T-helper 2 cell treated with Interferon-gamma antibody and Interleukin-4, amounts not matched to agents 5 μg/mL and 100 μg/mL, for 36 hours (primary cell): ENCODE measurements at places on chromosomes 4 and X.

DNA sequence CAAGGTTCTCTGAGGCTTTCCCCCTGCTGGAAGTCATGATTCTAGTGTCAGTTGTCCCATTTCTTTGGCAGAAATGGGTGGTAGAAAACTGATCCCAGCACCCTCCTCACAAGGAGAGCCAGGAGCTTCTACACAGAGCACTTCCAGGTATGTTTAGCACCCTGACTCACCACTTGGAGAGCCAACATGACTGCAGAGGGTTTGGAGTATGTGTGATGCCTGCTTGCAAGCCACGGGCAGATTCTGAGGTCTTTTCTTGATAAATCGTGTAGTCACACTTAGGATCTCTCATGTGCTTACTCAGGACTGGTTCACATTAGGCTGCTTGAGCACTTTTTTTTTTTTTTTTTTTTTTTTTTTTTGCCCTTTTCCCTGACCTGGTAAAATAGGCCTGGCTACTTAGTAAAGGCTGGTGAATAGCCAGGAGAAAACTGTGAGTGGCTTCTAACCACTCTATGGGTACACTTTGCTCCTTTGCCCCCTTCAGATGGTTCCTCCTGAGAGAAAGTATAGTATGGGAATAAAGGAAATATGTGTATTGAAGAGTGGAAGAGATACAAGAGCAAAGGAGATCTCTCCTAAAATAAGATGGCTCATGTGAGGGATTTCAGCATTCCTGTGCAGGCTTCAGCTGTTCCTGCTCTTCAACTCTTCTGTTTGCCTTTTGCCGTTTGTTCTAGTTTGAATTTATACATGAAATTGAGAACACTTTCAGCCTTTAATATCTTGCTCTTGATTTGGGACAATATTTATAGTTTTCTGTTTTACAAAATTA, 103.6 kb downstream of the EMCN start:
- no peak overlapping the region for H3K27ac ChIP-seq
- H3K4me3 ChIP-seq: no peak overlapping the region
- DNase-seq: no peak
- H3K4me1 ChIP-seq: no peaks in the 10 kb centered on the region
- peaks cover 10% of the 10 kb centered on the region for H3K27me3 ChIP-seq

DNA sequence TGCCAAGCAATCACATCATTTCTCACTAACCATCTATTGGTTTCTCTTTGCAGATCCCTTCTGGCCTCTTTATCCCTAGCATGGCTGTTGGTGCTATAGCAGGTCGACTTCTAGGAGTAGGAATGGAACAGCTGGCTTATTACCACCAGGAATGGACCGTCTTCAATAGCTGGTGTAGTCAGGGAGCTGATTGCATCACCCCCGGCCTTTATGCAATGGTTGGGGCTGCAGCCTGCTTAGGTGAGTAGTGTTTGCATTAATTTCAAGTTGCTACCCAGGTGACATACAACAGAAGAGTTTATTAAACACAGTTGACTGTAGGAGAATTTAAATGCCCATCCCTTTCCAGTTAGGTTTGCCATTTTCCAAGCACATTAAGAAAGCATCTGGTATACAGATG, 112.2 kb downstream of the AKAP4 start:
- H3K36me3 ChIP-seq: no peaks in the 10 kb centered on the region
- DNase-seq: no peak
- no peak overlapping the region for H3K27ac ChIP-seq
- H3K4me3 ChIP-seq: no peak overlapping the region

DNA sequence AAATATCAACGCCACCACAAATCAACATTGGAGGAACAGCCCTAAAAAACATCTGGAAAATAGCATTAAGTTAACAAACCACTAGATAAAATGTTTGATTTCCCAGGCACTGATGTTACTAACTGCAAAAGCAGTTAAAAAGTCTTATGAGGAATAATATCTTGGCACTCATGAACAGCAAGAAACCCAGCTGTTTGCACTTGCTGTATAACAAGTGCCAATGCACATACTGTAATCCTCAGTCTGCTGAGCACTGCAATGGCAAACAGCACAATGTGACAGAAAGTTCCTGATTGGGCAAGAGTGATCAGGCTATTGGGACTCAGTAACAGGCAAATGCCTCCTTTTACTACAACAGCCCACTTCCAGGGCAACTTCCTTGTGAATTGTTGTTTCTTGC, 20.8 kb upstream of the SEC24B start:
- H3K36me3 ChIP-seq: no peaks in the 10 kb centered on the region
- no peaks in the 10 kb centered on the region for H3K4me1 ChIP-seq
- H3K4me3 ChIP-seq: no peak overlapping the region
- DNase-seq: no peak

DNA sequence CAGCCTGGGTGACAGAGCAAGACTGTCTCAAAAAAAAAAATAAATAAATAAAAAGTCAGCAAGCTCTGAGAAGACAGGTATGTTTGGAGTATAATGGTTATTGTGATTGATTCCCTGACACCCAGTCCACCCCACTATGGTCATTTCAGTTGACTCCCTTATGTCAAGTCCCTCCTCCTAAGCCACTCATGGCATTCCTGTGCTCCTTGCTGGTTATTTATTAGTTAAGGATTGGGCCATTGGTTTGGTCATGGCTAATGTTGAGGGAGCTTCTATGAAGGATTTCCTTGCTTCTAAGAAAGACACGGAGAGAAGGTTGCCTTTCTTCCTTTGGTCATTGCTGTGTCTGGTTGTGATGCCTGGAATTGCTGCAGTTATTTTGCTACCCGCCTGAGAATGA, 140.1 kb downstream of the UCHL1 start:
- no peak overlapping the region for H3K4me3 ChIP-seq
- no peak overlapping the region for H3K27ac ChIP-seq
- H3K4me1 ChIP-seq: no peaks in the 10 kb centered on the region
- DNase-seq: no peak
- H3K36me3 ChIP-seq: no peaks in the 10 kb centered on the region

GRCh38 chr4:21888195-21888976, 60.2 kb downstream of the KCNIP4 start:
- no peaks in the 10 kb centered on the region for H3K4me1 ChIP-seq
- no peak overlapping the region for H3K4me3 ChIP-seq
- no peak overlapping the region for H3K27ac ChIP-seq
- DNase-seq: no peak
- no peaks in the 10 kb centered on the region for H3K36me3 ChIP-seq
- H3K27me3 ChIP-seq: no peaks in the 10 kb centered on the region

GRCh38 chr4:78477276-78477675, 74.3 kb upstream of the ANXA3 start:
- no peak overlapping the region for H3K27ac ChIP-seq
- no peak overlapping the region for H3K4me3 ChIP-seq
- H3K36me3 ChIP-seq: no peaks in the 10 kb centered on the region

DNA sequence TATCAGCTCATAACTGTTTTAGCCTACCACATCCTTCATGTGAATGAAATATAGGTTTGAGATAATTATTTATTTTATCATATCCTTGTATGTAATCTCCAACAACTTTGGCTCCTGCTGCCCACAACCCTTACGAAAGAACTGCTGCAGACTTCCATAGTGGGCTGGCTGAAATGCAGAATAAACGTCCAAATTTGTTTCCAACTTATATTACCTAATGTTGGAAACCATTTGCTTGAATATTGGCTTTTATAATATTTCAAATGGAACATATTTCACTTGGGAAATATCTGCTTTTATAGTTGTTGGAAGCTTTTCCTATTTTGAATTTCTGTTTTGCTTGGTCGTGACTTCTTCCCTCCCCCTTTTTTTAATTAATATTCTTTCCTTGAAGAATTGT, 45.0 kb upstream of the ITM2A start:
- H3K4me1 ChIP-seq: peaks cover 24% of the 10 kb centered on the region
- no peaks in the 10 kb centered on the region for H3K27me3 ChIP-seq
- H3K27ac ChIP-seq: no peak overlapping the region

DNA sequence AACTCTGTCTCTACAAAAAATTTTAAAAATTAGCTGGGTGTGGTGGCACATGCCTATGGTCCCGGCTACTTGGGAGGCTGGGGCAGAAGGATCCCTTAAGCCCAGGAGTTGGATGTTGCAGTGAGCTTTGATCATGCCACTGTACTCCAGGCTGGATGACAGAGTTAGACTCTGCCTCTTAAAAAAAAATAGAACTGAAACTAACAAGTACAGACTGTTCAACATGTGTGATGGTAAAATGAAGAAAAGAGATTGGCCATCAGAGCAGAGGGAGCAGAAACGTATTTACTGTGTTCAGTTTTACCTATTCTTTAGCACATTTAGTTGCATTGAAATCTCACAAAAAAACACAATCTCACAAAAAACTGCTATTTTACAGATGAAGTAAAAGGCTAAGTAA, 77.9 kb upstream of the NAP1L5 start:
- no peak overlapping the region for H3K27ac ChIP-seq
- H3K4me1 ChIP-seq: no peaks in the 10 kb centered on the region
- DNase-seq: no peak

- no peak overlapping the region for H3K4me3 ChIP-seq
- H3K27ac ChIP-seq: no peak overlapping the region
- H3K4me1 ChIP-seq: no peaks in the 10 kb centered on the region
- H3K36me3 ChIP-seq: no peaks in the 10 kb centered on the region
- peaks cover 2% of the 10 kb centered on the region for H3K27me3 ChIP-seq
Observed at GRCh38 chr4:69881173-69881773, 21.3 kb upstream of the SULT1E1 start.

- no peak overlapping the region for H3K4me3 ChIP-seq
- no peaks in the 10 kb centered on the region for H3K4me1 ChIP-seq
- DNase-seq: no peak
- H3K27me3 ChIP-seq: peaks cover 13% of the 10 kb centered on the region
- no peak overlapping the region for H3K27ac ChIP-seq
- no peaks in the 10 kb centered on the region for H3K36me3 ChIP-seq
Observed at GRCh38 chr4:168782439-168782838, 227.6 kb downstream of the CBR4 start.

- peak overlapping the region; percentile 82 for H3K27ac ChIP-seq
- no peak for DNase-seq
- peaks cover 3% of the 10 kb centered on the region for H3K36me3 ChIP-seq
- no peaks in the 10 kb centered on the region for H3K27me3 ChIP-seq
Observed at GRCh38 chr4:8434251-8435073, 6.1 kb downstream of the ACOX3 start.

- no peak overlapping the region for H3K4me3 ChIP-seq
- no peaks in the 10 kb centered on the region for H3K4me1 ChIP-seq
- no peak overlapping the region for H3K27ac ChIP-seq
- DNase-seq: no peak
Observed at GRCh38 chrX:7316280-7316679, 168.3 kb upstream of the PUDP start.

DNA sequence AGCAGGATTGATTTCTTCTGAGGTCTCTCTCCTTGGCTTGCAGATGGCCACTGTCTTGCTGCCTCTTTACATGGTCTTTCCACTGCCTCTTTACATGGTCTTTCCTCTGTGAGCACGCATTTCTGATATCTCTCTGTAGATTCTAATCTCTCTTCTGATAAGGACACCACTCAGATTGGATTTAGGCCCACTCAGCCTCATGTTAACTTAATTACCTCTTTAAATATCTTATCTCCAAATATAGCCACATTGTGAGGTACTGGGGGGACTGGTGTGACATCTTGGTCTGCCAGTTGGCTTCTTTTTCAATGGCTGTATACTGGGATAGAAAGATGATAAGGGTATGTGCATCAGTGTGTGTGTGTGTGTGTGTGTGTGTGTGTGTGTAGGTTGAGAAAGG, 153.7 kb downstream of the AWAT2 start:
- no peaks in the 10 kb centered on the region for H3K27me3 ChIP-seq
- no peak overlapping the region for H3K4me3 ChIP-seq
- no peak for DNase-seq
- no peak overlapping the region for H3K27ac ChIP-seq
- no peaks in the 10 kb centered on the region for H3K36me3 ChIP-seq

DNA sequence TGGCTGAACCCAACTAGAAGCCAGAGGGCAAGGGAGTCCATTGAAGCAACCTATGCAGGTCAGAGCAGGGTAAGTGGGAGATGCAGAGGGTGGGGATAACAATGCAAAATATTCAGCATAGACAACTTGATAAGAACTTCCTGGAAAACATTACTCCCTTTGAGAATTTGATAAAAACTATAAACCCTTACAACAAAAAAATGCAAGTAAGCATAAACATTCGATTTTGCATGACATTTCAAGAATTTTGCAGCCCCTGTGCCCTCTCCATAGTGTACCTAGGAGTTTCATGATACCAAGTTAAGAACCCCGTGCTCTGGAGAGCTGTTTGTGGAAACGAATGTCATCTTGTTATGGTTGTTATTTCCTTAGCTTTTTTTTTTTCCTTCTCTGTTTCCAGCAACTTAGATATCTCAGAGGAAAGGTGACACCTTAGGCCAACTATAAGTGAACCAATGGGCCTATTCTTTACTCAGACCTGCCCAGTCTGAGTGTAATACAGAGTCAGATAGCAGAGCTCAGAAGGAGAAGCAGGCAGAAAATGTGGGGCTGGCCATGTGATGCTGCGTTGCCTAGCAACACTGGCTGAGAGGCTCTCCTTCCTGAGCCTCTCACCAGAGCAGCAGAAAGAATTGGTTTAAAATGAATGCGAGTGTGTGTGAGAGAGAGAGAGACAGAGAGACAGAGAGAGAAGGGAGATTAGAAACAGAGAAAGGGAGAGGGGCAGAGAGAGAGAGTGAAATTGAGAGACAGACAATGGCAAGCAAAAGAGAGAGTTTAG, 36.7 kb upstream of the GABRQ start:
- no peaks in the 10 kb centered on the region for H3K36me3 ChIP-seq
- H3K4me3 ChIP-seq: no peak overlapping the region
- H3K4me1 ChIP-seq: no peaks in the 10 kb centered on the region
- no peaks in the 10 kb centered on the region for H3K27me3 ChIP-seq
- no peak for DNase-seq

DNA sequence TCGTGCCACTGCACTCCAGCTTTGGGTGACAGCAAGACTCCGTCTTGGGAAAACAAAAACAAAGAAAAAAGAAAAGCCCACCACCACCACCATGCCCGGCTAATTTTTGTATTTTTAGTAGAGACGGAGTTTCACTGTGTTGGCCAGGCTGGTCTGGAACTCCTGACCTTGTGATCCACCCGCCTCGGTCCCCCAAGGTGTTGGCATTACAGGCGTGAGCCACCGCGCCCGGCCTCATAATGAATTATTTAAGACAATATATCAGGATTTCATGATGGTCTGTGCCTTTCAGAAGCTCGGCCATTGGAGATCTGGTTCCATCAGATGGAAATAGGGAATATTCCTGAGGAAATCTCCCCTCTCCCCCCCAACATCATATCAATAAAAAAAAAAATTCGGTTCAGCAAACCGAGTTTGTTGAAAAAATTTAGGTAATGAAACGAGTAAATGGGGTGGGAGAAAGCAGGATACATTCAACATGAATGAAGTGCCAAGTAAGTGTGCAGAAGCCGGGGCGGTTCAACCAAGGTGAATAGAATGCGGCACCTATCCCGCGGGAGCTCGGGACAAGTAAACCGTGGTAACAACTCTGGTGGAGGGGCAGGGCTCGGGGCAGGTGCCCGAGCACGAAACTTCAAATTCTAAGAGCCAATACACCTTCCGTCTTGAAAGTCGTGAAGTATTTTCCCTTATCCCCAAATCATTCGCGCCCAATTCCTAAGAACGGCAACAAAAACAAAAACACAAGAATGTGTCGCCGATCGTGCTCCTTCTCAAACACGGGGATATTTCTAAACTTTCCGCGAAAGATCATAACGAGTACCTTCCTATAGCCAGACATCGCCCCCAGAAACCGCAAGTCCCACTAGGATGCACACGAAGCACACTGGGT, 773 bp upstream of the TXLNG start:
- H3K36me3 ChIP-seq: peaks cover 3% of the 10 kb centered on the region
- no peaks in the 10 kb centered on the region for H3K27me3 ChIP-seq
- DNase-seq: no peak
